ENCODE measurements at places on chromosomes 6 and 20. TPM values are rescaled to one million over a fixed set of nuclear protein-coding genes. Genes with fewer than 3 reads are reported as not detected.

KIF13A gene
- 17.9 TPM for total RNA-seq

DEFB115 gene
- total RNA-seq: not detected

BNIP5 gene
- not detected for total RNA-seq

HNF4A gene
- total RNA-seq: 15.1 TPM

BANF2 gene
- total RNA-seq: not detected

Data from A549 treated with Mapracorat at 1 μM for 4 hours (cell line).